GM23338 (cell line): ENCODE measurements at places on chromosomes 6 and 20. TPM values are rescaled to one million over a fixed set of nuclear protein-coding genes. Genes with fewer than 3 reads are reported as not detected.

DNA sequence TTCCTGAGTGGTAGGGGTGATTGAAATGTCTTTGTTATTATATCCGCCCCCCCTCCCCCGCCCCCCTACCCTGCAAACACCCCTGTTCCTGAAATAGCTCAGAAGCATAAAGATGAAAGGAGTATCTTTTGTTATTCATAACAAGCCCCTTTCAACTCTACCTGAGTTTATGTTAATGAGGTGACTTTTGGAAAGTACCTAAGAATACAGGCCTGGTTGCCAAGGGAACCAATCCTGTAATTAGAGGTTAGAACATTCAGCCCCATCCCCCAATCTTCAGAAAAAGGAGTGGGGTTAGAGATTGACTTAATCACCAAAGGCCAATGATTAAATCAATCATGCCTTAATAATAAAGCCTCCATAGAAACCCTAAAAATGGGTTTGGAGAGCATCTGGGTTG lies 979.2 kb upstream of the GJE1 start:
- H3K27me3 ChIP-seq, result no peaks in the 10 kb centered on the region
- no peaks in the 10 kb centered on the region for H3K36me3 ChIP-seq
- peak; percentile 94 for DNase-seq
- H3K4me1 ChIP-seq, result peaks cover 22% of the 10 kb centered on the region

DNA sequence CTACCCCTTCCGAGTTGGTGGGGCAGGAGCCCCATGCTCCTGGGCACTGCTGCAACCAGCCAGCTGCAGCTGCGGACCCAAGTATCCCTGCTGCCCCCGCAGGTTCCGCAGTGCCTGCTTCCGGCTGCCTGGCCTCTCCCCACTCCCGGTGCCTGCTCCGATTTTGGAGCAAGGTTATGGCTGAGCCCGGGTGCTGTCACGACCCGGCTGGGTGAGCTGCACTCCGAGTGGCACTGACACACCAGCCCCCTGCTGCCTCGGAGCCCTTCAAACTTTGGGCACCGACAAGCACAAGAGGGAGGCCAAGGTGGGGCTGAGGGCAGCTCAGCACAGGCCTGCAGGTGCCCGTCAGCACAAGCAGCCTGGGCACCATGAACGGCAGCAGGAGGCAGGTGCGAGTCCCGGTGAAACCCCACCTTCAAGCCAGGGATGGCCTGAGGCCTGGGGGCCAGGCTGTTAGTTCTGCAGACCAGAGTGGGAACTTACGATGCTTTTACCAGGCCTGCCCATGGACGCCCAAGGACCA lies 25.9 kb upstream of the HACE1 start:
- H3K27ac ChIP-seq, result no peak overlapping the region
- peaks cover 5% of the 10 kb centered on the region; the same call in 1 of the 2 replicates for H3K36me3 ChIP-seq
- no peak overlapping the region for H3K4me3 ChIP-seq
- H3K27me3 ChIP-seq, result no peaks in the 10 kb centered on the region
- DNase-seq, result peak; percentile 30

DNA sequence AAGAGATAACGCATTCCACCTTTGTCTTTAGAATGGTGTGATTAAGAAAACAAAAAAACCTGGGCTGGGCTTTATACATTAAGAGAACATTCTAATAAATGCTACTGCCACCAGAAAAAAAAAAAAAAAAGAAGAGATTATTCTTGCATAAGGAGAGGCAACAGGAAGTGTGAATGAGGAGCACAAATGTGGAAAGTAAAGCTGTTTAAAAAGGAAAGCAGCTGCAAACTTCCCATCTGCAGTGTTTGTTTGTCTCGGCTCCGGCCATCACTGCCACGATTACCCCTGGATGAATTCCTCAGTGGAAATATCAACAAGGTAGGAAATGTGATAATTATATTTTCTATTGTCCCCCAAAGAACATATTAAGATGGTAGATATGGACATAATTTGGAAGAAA lies 223.9 kb downstream of the PHF3 start:
- H3K27me3 ChIP-seq, result no peaks in the 10 kb centered on the region
- H3K36me3 ChIP-seq, result no peaks in the 10 kb centered on the region
- no peak overlapping the region for H3K27ac ChIP-seq
- no peak for DNase-seq
- H3K4me3 ChIP-seq, result no peak overlapping the region
- no peaks in the 10 kb centered on the region for H3K4me1 ChIP-seq

GRCh38 chr6:112931832-112932231 lies 584.7 kb downstream of the RFPL4B start:
- H3K27me3 ChIP-seq, result no peaks in the 10 kb centered on the region
- H3K36me3 ChIP-seq, result no peaks in the 10 kb centered on the region
- DNase-seq, result no peak

DNA sequence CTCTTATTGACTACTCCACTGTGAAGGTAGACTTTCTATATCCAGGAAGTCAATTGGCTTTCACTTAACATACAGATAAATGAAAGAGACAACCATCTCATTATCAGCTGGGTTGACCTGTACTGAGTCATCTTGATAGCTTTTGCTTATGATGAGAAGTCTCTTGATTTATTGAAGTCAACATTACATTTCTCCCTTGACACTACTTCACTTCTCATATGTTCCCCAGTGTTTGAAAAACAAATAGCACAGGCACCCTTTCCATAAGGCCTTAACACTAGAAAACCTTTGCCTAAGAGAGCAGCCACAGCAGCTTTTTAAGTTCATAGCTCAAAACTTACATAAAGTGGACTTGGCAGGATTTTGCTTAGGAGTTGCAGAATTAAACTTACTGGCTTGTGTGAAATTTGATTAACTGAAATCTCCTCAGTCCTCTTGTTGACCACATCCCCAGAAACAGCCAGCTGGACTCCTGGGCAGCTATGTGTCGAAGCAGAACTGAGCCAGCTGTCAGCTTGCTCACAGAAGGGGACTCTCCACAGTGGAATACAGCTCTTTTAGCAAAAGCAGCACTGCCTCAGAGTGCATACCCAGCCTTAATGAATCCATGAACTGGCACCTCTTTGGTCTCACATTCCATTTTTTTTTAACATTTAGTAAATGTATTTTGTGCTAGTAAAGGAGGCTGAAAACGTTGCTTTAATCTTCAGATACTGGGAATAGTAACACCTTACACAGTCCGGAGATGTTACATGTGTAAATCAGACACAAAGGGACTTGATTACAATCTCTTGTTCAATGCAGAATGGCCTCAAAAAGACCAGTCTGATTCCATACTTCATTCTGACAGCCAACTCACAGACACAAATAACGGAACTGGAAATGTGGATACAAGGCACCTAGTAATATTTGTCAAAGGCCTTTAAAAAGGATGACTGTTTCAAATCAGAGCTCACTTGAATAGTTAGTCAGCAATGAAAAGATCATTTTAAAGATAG lies 1532.7 kb downstream of the HACE1 start:
- no peaks in the 10 kb centered on the region for H3K27me3 ChIP-seq
- no peak for DNase-seq
- no peaks in the 10 kb centered on the region for H3K4me1 ChIP-seq
- H3K4me3 ChIP-seq, result no peak overlapping the region

DNA sequence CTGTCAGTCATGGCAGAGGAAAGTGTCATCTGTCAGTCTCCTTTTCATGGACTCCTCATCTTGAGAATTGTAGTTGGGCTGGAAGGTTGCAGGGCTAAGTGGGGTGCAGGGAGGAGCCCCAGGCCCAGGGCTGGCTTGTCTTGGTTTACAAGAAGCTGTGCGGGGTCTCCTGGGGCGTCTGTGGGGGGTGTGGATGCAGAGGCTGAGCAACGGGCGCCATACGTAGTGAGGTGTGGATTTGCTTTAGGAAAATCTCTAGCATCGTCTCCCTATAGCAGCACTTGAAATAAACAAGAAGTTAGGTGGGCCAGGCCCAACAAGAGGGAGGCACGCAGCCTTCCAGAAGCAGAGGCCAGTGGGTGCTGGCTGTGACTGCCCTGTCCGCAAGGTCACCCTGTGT lies 1.8 kb upstream of the SLC17A9 start:
- H3K4me3 ChIP-seq, result no peak overlapping the region
- H3K4me1 ChIP-seq, result peaks cover 19% of the 10 kb centered on the region
- no peak overlapping the region for H3K27ac ChIP-seq

DNA sequence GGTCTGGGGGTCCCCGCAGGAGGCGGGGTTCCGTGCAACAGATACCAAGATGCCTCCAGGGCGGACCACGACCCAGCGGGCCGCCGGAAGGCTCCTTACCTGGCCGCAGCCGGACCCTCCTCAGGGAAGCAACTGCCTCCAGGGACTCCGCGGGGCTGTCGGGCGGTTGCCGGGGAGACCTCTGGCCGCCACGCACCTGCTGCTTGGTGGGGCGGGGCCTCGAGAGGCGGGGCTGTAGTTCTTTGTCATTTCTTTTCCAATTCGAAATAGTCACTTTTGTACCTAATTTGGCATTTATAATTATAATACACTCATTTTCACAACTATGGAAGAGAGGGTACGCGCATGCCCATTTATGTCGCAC lies 647 bp downstream of the AK9 start:
- H3K4me1 ChIP-seq, result peaks cover 3% of the 10 kb centered on the region; the same call in 1 of the 2 replicates
- peak overlapping the region; percentile 96 for H3K27ac ChIP-seq
- no peaks in the 10 kb centered on the region for H3K36me3 ChIP-seq
- DNase-seq, result peak; percentile 96

GRCh38 chr20:19370076-19371075 lies 157.9 kb downstream of the SLC24A3 start:
- H3K4me3 ChIP-seq, result no peak overlapping the region
- no peak overlapping the region for H3K27ac ChIP-seq
- H3K27me3 ChIP-seq, result no peaks in the 10 kb centered on the region
- no peak for DNase-seq
- H3K4me1 ChIP-seq, result no peaks in the 10 kb centered on the region

- no peaks in the 10 kb centered on the region for H3K36me3 ChIP-seq
- DNase-seq, result peak; percentile 75
- no peak overlapping the region for H3K4me3 ChIP-seq
- peaks cover 82% of the 10 kb centered on the region for H3K27me3 ChIP-seq
These were observed 6.5 kb upstream of the RAET1G start for GRCh38 chr6:149929422-149929821.

- H3K27me3 ChIP-seq, result no peaks in the 10 kb centered on the region
- no peaks in the 10 kb centered on the region for H3K4me1 ChIP-seq
- no peak for DNase-seq
- H3K4me3 ChIP-seq, result no peak overlapping the region
- H3K36me3 ChIP-seq, result no peaks in the 10 kb centered on the region
These were observed 150.2 kb upstream of the PLN start for GRCh38 chr6:118397671-118398465.

- DNase-seq, result no peak
- no peaks in the 10 kb centered on the region; the same call in 1 of the 2 replicates for H3K36me3 ChIP-seq
- H3K4me1 ChIP-seq, result peaks cover 15% of the 10 kb centered on the region
These were observed 4.9 kb downstream of the GPR31 start for GRCh38 chr6:167152862-167153261.

SEL1L2 gene
- not detected in 2 replicates for polyA plus RNA-seq

MOCS1 gene
- 13.9 and 17.2 TPM in 2 replicates for polyA plus RNA-seq
